ENCODE measurements at places on chromosomes 7 and 10. TPM values are rescaled to one million over a fixed set of nuclear protein-coding genes. Genes with fewer than 3 reads are reported as not detected.

The TEX36 gene
- total RNA-seq = not detected

The ZNF746 gene
- 19.3 TPM for total RNA-seq

The ACSM6 gene
- total RNA-seq = 0.49 TPM

The WEE2 gene
- not detected for total RNA-seq

The LRRD1 gene
- not detected for total RNA-seq

The NDUFB2 gene
- total RNA-seq = 119 TPM

The OR2A14 gene
- not detected for total RNA-seq

The PLPP4 gene
- total RNA-seq = 2.1 TPM

The COA1 gene
- 56.8 TPM for total RNA-seq

The MSMB gene
- not detected for total RNA-seq

The OPALIN gene
- total RNA-seq = not detected

The GNGT1 gene
- not detected for total RNA-seq

The GDF2 gene
- not detected for total RNA-seq

The ZCWPW1 gene
- 8.0 TPM for total RNA-seq

The CLCN1 gene
- not detected for total RNA-seq

The FKBP6 gene
- not detected for total RNA-seq

The NYAP1 gene
- 9.1 TPM for total RNA-seq

The SOSTDC1 gene
- total RNA-seq = 1.4 TPM

The HABP2 gene
- not detected for total RNA-seq

The RTKN2 gene
- total RNA-seq = 0.22 TPM

The ASB13 gene
- total RNA-seq = 18.9 TPM

The LEP gene
- 7.2 TPM for total RNA-seq

The SLC26A4 gene
- total RNA-seq = 3.2 TPM

The ADO gene
- 35.1 TPM for total RNA-seq

The SCIN gene
- 9.8 TPM for total RNA-seq

The NUPR2 gene
- not detected for total RNA-seq

The PNLIPRP3 gene
- total RNA-seq = not detected

The GPR26 gene
- total RNA-seq = not detected

The CHST3 gene
- 36.5 TPM for total RNA-seq

All from sciatic nerve (tissue), 2 donors.